ENCODE measurements at places on chromosomes 2 and 18. TPM values are rescaled to one million over a fixed set of nuclear protein-coding genes. Genes with fewer than 3 reads are reported as not detected.

GRCh38 chr18:79736230-79736629 lies 56.6 kb downstream of the CTDP1 start:
- H3K4me3 ChIP-seq, result no peak overlapping the region
- no peaks in the 10 kb centered on the region for H3K27me3 ChIP-seq
- H3K27ac ChIP-seq, result no peak overlapping the region
- DNase-seq, result no peak
- H3K36me3 ChIP-seq, result no peaks in the 10 kb centered on the region

DNA sequence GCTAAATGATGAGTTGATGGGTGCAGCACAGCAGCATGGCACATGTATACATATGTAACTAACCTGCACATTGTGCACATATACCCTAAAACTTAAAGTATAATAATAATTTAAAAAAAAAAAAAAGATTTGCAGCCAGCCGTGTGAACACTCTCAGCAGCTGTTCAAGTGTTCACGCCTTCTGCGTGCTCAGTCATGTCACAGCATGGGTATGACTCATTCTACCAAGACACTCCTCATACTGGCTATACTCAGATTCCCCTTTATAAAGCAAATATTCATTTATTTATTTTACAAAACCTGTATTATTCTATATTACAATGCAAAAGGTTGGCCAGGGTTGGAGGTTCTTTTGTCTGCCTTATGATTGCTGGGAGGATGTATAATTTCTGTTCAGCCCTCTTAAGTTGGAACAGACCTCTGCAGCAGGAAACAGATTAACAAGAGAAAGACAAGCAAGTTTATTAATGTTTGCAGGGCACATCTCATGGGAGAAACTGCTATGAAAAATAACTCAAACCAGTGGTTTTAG lies 1230.6 kb upstream of the CHAC2 start:
- no peak overlapping the region for H3K27ac ChIP-seq
- H3K4me3 ChIP-seq, result no peak overlapping the region
- no peaks in the 10 kb centered on the region for H3K27me3 ChIP-seq

DNA sequence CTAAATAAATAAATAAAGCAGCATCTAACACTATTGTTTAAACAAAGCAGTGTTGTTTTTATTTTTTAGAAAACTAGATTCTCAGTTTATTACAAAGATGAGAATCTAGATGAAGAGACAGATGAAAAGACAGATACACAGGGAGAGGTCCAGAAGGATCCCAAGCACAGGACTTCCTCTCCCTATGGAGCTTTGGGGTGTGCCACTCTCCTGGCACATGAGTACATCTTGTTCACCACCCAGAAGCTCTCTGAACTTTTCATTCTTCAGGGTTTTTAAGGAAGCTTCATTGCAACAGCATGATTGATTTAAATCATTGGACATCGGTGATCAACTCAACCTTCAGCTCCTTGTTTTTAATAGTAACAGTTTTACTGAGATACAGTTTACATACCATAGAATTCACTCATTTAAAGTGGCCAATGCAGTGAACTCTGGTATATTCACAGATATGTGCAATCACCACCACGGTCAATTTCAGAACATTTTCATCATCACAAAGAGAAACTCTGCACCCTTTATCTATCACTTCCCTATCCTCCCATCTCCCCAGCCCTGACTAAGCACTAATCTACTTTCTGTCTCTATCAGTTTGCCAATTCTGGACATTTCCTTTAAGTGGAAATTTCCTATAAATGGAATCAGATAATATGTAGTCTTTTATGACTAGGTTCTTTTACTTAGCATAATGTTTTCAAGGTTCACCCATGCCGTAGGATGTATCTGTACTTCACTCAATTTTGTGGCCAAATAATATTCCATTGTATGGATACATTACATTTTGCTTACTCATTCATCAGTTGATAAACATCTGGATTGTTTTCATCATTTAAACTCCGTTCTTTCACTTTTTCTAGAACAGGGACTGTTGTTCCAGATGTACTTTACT lies 62.3 kb upstream of the ZFP36L2 start:
- no peak overlapping the region for H3K27ac ChIP-seq
- H3K4me3 ChIP-seq, result no peak overlapping the region
- no peaks in the 10 kb centered on the region for H3K4me1 ChIP-seq
- H3K36me3 ChIP-seq, result no peaks in the 10 kb centered on the region
- peak; percentile 51 for DNase-seq
- H3K27me3 ChIP-seq, result no peaks in the 10 kb centered on the region

POMC gene
- 3.9 TPM for total RNA-seq

- H3K4me3 ChIP-seq, result no peak overlapping the region
- no peaks in the 10 kb centered on the region for H3K4me1 ChIP-seq
- H3K27me3 ChIP-seq, result no peaks in the 10 kb centered on the region
- no peak for DNase-seq
These were observed 37.6 kb downstream of the LMAN2L start for GRCh38 chr2:96702098-96702785.

DNA sequence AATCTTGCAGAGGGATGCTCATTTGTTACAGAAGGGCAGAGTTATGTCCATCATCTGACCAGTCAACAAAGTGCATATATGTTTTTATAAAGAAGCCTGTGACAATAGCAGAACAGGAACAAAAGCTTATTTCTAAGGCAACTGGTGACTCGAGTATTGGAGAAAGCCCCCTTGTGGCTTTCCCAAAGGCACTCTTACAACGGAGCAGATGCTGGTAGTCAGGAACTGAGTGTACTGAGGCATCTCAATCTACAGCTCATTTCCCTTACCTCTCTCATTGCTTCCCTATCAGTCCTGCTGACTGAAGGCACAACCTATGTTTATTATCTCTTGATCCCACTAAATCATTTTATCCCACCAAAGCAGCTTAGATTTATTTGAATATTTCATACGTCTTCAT lies 557.1 kb upstream of the CHAC2 start:
- no peaks in the 10 kb centered on the region for H3K36me3 ChIP-seq
- H3K4me3 ChIP-seq, result no peak overlapping the region
- peaks cover 54% of the 10 kb centered on the region for H3K4me1 ChIP-seq
- DNase-seq, result no peak

- H3K27me3 ChIP-seq, result no peaks in the 10 kb centered on the region
- no peaks in the 10 kb centered on the region for H3K4me1 ChIP-seq
- H3K4me3 ChIP-seq, result no peak overlapping the region
- no peaks in the 10 kb centered on the region for H3K36me3 ChIP-seq
- no peak for DNase-seq
- H3K27ac ChIP-seq, result no peak overlapping the region
These were observed 65.9 kb downstream of the MBP start for GRCh38 chr18:77066689-77067088.

DNA sequence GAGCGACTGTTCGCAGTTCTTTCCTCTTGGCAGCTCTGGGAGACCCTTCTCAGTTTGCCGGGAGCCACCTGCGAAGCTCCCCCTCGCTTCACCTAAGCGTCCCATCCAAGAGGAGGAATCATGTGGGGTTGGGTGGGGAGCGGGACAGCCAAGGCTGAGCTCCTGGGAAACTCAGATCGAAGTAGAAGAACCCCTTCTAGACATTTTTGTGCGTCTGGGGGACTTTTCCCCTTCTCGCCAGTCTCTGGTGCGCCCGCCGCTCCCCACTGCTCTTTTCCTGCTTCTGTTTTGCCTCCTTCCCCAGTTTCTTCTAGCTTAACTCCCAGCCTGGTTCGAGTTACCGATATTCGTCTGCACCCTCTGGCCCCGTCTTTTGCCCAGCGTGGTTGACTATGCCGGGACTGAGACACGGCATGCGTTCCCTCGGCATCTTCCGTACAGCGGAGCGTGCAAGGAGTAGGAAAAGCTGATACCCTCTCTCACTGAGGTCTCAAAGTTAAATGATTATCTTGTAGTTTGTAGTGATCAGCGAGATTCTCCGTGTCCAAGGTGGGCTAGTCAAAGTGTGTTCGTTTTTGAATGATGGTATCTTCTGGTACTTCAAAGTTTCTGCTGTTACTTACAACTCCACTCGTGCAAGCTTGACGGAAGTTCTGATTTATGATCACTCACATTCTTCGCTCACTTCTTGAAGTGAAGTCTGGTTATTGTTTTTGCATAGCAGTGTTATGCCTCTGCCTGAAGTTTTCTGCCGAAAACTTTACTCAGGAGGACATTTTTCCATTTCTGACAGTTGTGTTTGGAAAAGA lies 664 bp downstream of the CAMKMT start:
- H3K27ac ChIP-seq, result peak overlapping the region; percentile 97
- peak; percentile 64 for DNase-seq
- H3K4me1 ChIP-seq, result peaks cover 3% of the 10 kb centered on the region

DNA sequence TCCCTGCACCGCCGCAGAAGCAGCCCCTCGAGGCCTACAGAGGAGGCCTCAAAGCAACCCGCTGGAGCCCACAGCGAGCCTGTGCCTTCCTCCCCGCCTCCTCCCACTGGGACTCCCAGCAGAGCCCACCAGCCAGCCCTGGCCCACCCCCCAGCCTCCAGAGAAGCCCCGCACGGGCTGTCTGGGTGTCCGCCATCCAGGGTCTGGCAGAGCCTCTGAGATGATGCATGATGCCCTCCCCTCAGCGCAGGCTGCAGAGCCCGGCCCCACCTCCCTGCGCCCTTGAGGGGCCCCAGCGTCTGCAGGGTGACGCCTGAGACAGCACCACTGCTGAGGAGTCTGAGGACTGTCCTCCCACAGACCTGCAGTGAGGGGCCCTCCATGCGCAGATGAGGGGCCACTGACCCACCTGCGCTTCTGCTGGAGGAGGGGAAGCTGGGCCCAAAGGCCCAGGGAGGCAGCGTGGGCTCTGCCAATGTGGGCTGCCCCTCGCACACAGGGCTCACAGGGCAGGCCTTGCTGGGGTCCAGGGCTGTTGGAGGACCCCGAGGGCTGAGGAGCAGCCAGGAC lies 31.2 kb downstream of the GPC1 start:
- H3K4me1 ChIP-seq, result no peaks in the 10 kb centered on the region
- H3K27ac ChIP-seq, result peak overlapping the region; percentile 66
- DNase-seq, result no peak
- H3K4me3 ChIP-seq, result no peak overlapping the region

Measured in cardiac muscle cell (in vitro differentiated cells and primary cell).